Bladder microvascular endothelial cell (primary cell): ENCODE measurements at places on chromosomes 5 and 9. TPM values are rescaled to one million over a fixed set of nuclear protein-coding genes. Genes with fewer than 3 reads are reported as not detected.

MED27 gene
- total RNA-seq: 8.7 and 12.5 TPM in 2 replicates

CDH9 gene
- not detected in 2 replicates for total RNA-seq

MCIDAS gene
- not detected in 2 replicates for total RNA-seq

FBXL7 gene
- total RNA-seq: 6.2 and 23.9 TPM in 2 replicates

TLE4 gene
- total RNA-seq: 11.2 and 34.8 TPM in 2 replicates
